ENCODE measurements at places on chromosomes 2 and 18.

DNA sequence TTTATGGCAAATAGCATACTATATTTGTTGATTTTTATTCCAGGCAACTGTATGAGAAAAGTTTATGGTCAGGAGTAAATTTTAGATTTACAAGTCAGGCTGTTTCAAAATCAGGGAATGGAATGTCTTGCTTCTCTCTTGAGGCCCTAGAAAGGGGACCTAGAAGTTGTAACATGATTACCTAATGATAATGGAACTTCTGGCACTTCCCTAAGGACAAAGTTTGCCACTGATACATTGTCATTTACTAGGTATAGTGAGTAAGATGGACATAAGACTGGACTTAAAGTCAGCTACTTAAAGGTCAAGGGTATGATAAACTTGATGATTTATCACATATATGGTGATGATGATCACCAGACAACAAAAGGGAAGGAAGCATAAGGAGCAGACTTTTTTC is 103.3 kb upstream of the VRK2 start:
- DNase-seq: no peak

GRCh38 chr2:216932113-216932862 is 72.4 kb upstream of the TNP1 start:
- no peak for DNase-seq

- DNase-seq: peak; percentile 58
Observed at GRCh38 chr2:230864605-230865306, at the start of gene ITM2C. Gene ITM2C, plus strand, starts transcription at chr2:230864942. Its CDS starts 84 bp downstream, at chr2:230865026.

GRCh38 chr2:120959426-120959825 is 223.8 kb downstream of the GLI2 start:
- DNase-seq: no peak

GRCh38 chr2:136136931-136137330 is 19.0 kb upstream of the CXCR4 start:
- DNase-seq: no peak

- DNase-seq: no peak
Observed at GRCh38 chr2:234796045-234796591, 155.7 kb upstream of the SH3BP4 start.

- no peak for DNase-seq
Observed at GRCh38 chr2:37631698-37632097, 39.7 kb downstream of the CDC42EP3 start.

GRCh38 chr18:22939649-22940048 is 6.5 kb downstream of the RBBP8 start:
- DNase-seq: no peak

DNA sequence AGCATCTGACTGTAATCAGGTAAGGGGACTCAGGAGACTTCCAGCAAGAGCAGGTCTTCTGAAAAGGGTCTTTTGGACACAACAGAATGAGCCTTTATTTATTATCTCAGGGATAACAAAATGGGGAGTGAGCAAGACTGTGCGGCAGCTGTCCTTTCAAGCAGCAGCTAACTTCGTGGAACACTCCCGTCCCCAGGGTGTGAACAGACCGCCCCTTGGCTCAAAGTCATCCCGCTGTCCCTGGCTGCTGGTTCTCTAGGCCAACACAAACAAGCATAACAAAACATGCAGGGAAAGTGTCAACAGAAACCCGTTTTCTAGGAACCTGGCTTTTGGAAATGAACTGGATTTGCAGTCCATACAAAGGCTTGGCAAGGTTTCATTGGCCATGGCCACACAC is 787.9 kb upstream of the FANCL start:
- DNase-seq: no peak

DNA sequence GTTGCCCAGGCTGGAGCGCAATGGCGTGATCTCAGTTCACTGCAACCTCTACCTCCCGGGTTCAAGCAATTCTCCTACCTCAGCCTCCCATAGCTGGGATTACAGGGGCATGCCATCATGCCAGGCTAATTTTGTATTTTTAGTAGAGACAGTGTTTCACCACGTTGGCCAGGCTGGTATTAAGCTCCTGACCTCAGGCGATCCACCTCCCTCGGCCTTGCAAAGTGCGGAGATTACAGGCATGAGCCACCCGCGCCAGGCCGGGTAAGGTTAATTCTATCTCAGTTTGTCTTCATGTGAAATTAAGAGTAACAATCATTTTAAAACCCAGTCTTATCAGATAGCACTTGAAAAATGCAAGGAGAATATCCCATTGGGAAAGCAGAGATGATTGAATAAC is 1681.7 kb upstream of the DDX18 start:
- DNase-seq: no peak

GRCh38 chr2:15714609-15715008 is 122.9 kb downstream of the DDX1 start:
- DNase-seq: no peak

DNA sequence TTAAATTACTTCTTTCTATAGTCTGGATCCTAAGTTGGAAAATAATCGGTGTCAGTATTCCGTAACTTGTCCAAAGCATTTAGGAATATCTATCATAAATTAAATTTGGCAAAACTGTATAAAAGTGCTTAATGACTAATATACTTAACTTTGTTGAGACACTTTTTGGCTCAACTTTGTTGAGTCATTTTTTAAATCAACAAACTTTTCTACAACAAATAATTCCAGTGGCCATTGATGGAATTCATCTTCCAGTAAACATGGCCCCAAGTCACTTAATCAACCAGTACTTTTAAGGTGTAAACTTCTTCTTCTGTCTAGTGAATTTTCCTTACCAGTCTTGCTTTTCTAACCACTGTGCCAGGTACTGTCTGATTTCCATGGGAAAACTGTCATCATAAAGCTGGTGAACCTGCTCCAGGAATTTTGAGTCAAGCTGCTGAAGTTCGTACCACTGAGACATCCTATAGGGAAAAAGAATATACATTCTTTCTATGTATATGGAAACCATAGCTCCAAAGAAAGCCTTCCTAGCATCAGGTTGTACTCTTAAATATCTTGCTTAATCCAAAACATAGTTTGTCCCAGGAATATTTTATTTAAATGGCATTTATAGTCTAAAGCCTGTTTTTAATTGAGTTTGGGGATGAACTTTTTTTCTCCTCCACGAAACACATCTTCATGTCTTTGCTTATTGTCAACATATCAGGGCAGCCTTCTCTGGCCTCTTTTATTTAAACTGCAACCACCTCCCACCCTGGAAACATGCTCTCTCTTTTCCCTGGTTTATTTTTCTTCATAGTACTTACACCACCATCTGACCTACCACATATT is 4.2 kb downstream of the STAT1 start:
- no peak for DNase-seq

DNA sequence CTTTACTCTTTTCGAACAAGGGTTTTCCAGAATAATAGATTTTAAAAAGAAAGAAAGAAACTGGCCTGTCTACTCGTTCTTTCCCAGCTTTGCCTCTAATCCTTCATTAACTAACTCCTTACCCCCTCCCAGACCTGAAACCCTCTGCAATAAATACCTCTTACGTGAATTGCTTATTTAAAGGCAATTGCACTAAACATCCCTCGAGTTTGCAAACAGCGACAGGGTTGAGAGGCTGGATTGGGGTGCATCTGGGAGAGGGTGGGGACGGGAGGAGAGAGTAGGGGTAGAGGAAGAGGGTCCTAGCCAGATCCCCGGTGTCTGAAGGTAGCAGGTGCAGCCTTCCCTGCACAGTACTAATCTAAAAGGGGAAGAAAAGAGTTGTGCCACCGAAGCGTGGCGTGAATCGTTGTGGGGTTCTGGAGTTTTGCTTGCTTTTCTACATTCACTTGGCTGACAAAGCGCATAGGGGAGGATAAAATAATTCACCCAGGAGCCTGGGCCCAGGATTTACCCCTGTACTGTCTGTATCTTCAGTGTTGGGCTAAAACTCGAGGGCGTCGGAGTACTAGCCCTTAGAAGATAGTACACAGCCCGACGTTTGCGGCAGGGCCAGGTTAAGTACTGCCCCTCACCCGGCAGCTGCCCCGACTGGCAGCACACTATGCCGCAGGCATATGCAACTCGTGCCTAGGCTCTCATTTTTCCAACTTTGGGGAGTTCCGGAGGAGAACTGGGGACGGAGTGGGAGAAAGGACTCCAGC is 1.9 kb upstream of the NEUROD1 start:
- DNase-seq: no peak

GRCh38 chr2:122028371-122029100 is 273.1 kb downstream of the TSN start:
- DNase-seq: no peak

DNA sequence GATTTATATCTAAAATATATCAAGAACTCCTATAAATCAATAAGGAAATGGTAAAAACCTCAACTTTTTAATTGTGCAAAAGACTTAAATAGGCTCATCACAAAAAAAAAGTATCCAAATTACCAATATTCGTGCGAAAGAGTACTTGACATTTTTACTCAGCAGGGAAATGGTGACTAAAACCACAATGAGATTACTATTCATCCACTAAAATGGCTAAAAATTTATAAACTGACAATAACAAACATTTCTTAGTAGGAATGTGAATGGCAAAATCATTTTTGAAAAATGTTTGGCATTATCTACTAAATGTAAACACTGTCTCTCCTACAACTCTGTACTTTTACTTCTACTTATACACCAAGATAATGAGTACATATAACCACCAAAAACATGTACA is 184.8 kb upstream of the RND3 start:
- DNase-seq: no peak

- no peak for DNase-seq
Observed at GRCh38 chr18:64017870-64018269, 48.0 kb downstream of the SERPINB8 start.

- no peak for DNase-seq
Observed at GRCh38 chr2:190467575-190468083, 59.5 kb downstream of the MFSD6 start.

- no peak for DNase-seq
Observed at GRCh38 chr2:192004188-192004963, 157.5 kb upstream of the CAVIN2 start.

DNA sequence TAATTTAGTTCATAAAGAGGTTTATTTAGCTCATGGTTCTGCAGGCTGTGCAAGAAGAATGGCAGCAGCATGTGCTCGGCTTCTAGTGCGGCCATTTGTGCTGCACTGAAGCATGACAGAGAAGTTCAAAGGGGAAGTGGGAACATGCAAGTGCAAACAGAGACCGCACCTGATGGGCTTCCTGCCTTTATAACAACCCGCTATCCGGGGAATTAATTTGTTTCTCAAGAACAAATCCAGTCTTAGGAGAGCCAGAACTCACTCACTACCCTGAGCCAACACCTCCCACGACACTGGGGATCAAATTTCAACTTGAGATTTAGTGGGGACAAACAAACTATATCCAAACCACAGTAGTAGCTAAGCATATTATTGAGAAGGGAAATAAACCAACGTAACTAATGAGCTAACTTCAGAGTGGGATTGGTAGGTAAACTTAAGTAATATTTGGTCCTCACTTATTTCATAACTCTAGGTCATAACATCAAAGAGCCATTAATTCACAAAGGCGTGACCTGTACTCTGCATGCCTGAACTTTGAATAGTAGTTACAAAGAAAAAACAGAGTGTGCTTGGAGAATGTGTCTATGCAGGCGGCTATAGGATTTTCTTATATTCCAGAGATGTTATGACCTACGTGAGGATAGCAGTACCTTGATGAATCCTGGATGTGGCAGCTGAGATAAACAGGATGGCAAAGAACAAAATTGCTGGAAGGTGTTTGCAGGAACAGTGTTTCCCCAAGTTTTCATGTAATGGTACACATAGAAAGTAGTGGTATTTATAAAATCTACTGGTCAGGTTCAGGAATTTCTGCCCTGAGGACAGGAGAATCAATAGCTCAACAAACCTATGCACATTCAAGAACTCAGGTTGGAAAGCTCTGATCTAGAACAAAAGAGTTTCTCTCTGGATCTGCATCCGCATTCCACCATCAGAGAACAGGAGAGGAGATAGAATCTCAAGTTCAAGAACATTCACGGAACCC is 845.9 kb upstream of the ID2 start:
- no peak for DNase-seq

GRCh38 chr18:10591896-10592295 is 66.1 kb downstream of the NAPG start:
- no peak for DNase-seq

GRCh38 chr2:124320051-124320688 is 295.1 kb downstream of the CNTNAP5 start:
- DNase-seq: no peak

DNA sequence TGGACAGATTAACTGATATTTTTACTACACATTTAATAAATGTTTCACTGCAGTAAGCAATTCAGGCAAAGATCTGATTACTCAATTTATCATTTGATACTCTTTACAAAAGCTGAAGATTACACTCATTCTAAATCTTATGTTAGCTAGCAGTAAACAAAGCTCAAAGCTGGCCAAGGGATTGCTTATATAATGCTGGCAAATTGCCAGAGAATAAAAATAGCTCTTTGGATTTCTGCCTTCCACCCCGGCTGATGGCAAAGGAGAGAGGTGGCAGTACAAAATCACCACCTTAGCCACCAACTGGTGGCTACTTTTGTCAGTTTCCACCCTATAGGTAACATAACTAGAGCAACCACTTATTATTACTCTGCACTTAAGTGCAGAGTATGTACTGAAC is 320.5 kb downstream of the FSIP2 start:
- DNase-seq: no peak

DNA sequence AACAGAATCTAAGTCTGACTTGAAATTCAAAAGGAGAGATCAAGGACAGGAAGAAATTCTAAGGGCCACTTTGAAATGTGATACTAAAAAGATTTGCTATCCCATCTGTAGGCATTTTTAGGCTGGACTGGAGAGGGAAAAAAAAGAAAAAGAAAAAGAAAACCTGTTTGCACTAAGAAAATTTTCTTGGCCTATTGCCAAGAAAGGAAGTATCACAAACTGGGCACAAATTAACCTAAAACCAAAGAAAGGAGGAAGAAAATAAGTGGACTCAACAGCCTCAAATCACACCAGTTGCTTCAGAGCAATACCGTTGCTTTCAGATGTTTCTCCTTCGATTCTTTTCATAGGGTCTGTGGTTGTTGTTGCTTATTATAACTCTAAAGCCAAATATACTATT is 287.9 kb upstream of the VRK2 start:
- no peak for DNase-seq

DNA sequence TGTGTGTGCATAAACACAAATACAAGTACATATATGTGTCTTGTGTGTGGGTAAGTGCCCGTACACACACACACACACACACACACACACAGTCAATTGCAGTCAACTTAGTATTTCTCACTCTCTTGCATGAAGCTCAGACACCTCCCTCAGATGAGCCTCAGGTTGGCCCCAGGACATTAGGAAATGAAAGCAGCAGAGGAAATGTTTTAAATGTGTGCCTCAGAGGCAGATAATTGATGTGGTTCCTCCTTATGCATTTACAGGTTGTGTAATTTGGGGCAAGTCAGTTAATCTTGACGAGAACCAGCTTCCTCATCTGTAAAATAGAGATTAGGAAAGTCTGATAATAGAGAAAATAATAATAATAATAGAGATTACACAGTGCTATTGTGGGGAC is 814.0 kb upstream of the ID2 start:
- DNase-seq: no peak

GRCh38 chr2:162328424-162329157 is 10.1 kb upstream of the IFIH1 start:
- no peak for DNase-seq
